ENCODE measurements at places on chromosomes 7 and 10.

GRCh38 chr7:28407651-28408050, 4.7 kb upstream of the CREB5 start:
- DNase-seq: no peak

GRCh38 chr10:91117505-91117904, 103.0 kb upstream of the PCGF5 start:
- no peak for DNase-seq

- DNase-seq: no peak
These were observed 74.4 kb upstream of the ZNRF2 start for GRCh38 chr7:30209951-30210350.

DNA sequence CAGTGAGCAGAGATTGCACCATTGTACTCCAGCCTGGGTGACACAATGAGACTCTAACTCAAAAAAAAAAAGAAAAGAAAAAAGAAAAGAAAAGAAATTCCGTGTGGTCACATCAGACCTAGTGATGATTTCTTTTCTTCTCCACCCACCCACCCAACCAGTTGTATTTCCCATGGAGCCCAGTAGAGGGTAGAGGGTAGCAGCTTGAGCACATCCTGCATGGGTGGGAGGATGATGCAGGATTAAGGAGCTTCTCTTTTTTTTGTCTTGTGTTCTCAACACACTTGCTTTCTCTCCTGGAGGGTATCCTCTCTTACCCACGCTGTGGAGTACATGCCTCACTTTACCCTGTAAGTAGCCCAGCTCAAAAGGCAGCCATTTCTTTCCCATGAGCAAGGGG, 118.6 kb upstream of the CARD11 start:
- DNase-seq: no peak

GRCh38 chr10:89548673-89549072, 13.3 kb upstream of the SLC16A12 start:
- no peak for DNase-seq

DNA sequence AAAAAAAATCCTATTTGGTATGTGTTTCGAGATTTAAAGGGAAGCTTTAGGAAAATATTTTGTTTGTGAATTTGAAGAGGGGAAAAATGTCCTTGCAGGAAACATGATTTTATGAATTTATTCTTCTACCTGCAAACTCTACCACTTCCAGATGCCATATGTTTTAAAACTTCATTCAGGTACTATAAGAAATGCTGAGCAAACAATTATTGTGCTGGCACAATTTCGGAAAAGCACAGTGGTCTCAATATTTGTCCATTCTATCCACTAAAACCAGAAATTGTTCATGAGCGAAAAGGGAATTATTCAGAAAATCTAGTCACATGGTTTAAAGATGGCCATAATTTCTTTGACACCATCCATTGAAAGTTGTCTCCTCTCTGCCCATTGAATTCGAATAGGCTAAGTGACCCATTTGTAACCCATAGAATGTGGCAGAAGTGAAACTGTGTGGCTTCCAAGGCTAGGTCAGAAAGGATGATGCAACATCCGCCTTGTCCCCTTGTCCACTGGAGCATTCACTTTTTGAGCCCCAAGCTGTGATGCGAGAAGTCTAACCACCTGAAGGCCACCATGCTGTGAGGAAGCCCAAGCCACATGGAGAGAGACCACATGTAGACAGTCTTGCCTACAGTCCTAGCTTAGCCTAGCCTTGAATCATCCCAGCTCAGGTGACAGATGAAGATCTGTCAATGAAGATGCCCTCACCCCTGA, 189.8 kb upstream of the PRKCQ start:
- DNase-seq: no peak
